ENCODE measurements at places on chromosomes 1 and 21.

DNA sequence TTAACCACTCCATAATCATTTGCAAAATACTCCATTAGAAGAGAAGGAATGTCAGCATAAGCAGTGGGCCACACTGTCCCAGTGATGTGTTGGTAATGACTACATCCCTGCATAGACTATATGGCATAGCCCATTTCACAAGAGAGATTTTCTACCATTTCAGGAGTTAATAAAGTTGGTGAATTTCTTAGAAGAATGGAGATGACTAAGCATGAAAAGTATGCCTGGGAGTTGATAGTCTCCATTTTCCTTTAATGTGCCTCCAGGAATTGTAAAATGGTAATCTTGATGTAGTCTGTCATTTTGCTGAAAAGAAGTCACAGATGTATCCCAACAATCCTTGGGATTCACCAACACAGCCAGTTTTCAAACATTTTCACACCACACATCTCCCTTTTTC, 608.8 kb upstream of the CHRM3 start:
- no peak for DNase-seq

DNA sequence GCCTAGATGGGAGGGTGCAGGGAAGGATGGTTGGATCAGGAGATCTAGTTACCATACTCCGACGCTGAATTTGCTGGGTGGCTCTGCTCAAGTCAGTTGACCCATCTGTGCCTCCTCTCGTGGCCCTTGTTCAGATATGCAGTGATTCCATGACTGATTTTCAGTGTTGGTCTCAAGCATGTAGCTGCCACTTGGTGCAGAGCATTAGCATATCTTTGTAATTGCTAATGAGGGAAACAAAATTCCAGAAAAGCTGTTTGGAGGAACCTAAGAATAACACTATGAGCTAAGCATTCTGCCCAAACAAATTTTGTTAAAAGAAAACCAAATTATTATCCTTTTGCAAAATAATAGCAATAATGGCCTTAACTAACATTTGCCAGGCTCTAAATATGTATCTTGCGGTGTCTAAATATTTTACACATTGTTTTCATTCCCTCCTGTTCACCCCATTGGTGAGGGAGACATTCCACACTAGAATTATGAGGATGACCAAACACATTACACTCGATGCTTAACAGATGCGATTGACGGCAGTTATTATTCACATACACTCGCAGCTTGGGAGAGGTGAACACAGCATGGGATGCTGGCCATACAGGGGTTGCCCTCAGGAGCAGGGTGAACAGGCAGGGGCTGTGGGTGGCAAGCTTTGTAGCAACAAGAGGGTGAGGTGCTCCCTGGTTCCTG, 69.1 kb downstream of the KCNJ15 start:
- DNase-seq: no peak

- DNase-seq: peak; percentile 8
Measured at GRCh38 chr1:93758842-93759515, 77.3 kb upstream of the BCAR3 start.

- no peak for DNase-seq
Measured at GRCh38 chr1:234345237-234345636, 28.0 kb upstream of the COA6 start.

GRCh38 chr1:149995927-149996326, 14.6 kb downstream of the OTUD7B start:
- no peak for DNase-seq

- DNase-seq: no peak
Measured at GRCh38 chr1:174052621-174053020, 30.5 kb upstream of the RC3H1 start.

GRCh38 chr1:179091691-179092165, 9.9 kb downstream of the TOR3A start:
- DNase-seq: no peak

GRCh38 chr1:21244986-21245687, 45.1 kb downstream of the ECE1 start:
- no peak for DNase-seq

- peak; percentile 2 for DNase-seq
Measured at GRCh38 chr1:72037745-72038343, 244.5 kb downstream of the NEGR1 start.

- no peak for DNase-seq
Measured at GRCh38 chr1:192439373-192440025, 122.7 kb downstream of the RGS21 start.

DNA sequence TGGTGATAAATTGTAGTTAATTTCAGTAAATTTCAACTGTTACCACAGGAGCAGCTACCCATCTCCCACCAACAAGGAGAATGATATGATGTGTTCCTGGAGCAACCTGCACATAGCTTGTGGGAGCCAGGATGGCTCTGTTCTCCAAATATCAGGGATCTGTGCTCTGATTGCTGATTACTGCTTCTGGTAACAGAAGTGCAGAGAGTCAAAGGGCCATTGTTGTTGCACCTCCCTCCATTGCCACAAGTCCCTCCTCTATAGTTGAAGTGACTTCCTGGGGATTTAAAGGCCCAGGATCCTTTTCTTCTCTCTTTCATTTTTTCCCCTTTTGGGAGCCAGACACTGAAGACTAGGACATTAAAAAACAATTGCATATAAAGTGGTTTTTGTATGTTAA, 51.6 kb upstream of the HPDL start:
- DNase-seq: no peak

GRCh38 chr1:160924791-160925651, 29.6 kb downstream of the ITLN2 start:
- no peak for DNase-seq

- no peak for DNase-seq
Measured at GRCh38 chr1:47692196-47692595, 254.4 kb downstream of the FOXD2 start.

GRCh38 chr1:60170709-60171108, 97.1 kb upstream of the C1orf87 start:
- DNase-seq: no peak

GRCh38 chr1:246988316-246988715, 19.5 kb downstream of the ZNF695 start:
- DNase-seq: no peak

GRCh38 chr1:43835082-43836021, 98.2 kb upstream of the ARTN start:
- DNase-seq: no peak

DNA sequence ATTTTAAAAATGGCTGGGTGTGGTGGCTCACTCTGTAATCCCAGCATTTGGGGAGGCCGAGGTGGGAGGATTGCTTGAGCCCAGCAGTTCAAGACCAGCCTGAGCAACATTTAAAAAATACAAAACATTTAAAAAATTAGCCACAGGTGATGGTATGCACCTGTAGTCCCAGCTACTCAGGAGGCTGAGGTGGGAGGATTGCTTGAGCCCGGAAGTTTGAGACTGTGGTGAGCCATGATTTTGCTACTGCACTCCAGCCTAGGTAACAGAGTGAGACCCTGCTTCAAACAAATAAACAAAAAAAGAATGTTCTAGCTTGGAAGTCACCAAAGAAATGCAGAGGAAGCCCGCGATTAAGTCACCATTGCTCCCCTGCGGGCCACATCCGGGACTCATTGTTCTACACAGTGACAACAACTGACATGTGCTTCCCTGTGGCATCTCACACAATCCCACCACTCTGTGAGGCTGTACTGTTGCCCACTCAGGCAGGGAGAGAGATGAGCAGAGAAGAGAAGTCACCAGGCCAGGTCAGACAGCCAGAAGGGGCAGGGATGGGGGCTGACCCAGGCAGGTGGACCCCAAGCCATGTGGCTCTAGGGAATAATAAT, 18.4 kb upstream of the SPATC1L start:
- no peak for DNase-seq

DNA sequence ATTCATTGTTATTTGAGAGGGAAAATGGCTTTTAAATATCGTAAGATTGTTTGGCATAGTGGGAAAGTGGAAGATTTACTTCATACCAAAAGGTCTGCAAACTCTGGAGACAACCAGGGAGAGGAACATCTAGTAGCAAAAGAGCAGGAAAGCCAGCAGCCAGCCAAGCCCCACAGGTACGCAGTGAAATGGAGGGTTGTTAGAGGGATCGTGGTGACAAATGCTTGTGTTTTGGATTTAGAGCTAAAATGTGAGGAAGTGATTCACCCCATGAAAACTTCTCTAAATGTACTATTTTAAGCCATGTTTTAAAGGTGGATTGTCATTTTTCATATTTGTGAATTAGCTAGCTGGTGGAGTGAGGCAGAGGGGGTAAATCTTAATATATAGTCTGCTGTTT, 69.3 kb downstream of the RPS6KC1 start:
- no peak for DNase-seq

DNA sequence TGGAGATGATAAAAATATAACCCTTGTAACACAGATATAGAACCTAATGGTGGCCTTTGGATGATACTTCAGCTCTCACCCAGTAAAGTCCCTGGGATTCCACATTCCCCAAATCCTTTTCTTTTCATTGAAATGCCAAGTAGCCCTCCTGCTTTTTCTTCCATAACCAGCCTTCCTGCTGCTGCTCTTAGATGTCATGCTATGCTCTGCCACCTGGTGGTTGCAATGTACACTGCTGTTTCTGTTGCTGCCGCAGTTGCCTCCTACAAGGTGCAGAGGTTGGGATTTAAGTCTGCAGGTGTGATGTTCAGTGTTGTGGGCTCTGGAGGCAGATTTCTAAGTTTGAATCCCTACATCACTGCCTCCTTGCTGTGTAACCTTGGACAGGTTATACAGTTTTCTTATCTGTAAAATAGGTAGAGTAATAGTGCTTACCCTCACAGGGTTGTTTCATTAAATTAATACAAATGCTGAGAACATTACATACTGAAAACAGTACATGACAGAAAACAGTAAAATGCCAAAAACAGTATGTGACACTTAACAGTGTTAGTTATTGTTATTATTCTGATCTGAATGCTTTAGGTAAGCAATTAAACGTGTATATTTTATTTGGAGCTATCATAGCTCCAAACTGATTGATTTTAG, 64.3 kb downstream of the CAMSAP2 start:
- DNase-seq: peak; percentile 56

GRCh38 chr21:17679002-17679600, 66.4 kb upstream of the BTG3 start:
- DNase-seq: no peak

GRCh38 chr1:6599141-6599975, 3.3 kb downstream of the KLHL21 start:
- peak; percentile 43 for DNase-seq

GRCh38 chr21:42349420-42350317, 1.1 kb downstream of the TFF2 start:
- no peak for DNase-seq

GRCh38 chr1:76861149-76861548, 6.1 kb upstream of the ST6GALNAC5 start:
- no peak for DNase-seq

GRCh38 chr1:85462931-85463649, 1.9 kb downstream of the DDAH1 start:
- no peak for DNase-seq

DNA sequence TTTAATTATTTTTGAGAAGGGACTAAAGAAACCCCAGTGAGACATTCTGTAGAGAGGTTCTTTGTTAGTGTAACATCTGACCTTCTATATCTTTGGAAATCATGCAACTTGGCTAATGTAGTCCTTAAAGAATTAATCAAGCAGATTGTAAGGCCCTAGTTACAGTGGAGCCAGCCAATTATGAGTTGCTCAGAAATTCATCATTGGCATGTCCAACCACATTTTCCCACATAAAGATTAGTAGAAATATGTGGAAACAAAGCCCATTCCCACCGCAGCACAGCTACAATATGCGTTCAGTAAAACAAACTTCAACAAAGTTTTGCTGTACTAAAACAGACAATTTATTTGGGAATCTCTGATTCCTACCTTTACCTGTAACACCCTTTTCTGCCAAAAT, 27.8 kb downstream of the WNT2B start:
- no peak for DNase-seq

DNA sequence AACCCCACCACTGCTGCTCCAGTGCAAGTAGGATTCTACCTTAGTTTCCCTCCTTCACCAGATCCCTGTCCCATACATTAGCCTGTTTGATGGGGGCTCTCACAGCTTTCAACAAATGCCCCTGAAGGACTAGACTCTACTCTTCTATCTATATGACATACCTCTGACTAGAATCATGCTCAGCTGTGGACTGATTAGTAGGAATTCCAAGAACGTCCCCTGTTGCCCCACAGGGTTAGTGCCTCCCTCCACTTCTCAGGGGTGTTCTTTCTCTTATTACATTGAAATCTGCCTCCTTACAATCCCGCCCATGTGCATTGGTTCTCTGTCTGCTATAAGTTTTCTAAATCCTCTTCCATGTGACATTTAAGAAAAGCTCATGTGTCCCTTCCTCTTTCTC, 375.9 kb upstream of the DUSP10 start:
- no peak for DNase-seq

DNA sequence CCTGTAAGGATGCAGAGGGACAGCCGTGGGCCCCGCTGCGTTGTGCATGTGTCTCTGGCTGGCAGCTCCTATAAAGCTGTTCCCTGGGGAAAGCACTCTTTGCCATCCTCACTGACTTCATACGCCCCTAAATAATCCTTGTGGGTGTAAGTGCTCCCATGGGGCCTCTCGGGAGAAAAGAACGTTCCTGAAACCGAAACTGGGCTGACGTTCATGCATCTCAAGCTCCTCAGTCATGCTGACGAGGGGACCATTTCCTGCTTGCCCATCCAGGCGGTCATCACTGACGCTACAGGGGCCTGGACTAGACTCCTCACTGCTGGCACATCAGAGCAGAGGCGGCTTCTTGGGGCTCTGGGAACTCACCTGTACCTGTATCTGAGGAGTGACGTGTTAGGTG, 73.1 kb upstream of the USP24 start:
- no peak for DNase-seq

DNA sequence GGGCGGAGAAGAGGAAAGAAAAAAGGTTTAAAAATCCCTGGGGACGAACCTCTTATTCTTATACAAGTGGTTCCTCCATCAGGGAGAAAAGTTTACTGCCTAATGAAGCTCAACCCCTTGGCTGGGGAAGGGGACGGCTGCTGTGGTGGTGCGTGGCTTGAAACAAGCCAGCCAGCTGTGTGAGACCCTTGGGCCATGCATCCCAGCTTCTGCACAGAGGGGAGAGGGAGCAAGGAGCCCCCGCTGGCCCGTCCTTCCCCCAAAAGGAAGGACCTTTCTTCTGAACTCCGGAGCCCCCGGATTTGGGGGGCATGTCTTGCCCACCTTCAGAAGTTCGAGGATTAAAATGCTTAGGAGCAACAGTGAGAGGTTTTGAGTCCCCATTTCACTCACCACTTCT, 67.3 kb downstream of the STUM start:
- no peak for DNase-seq

- no peak for DNase-seq
Measured at GRCh38 chr1:110544753-110545152, 25.8 kb upstream of the KCNA10 start.

All from activated T-cell treated with anti-CD3 and anti-CD28 coated beads for 48 hours (primary cell).